Activated CD4-positive, alpha-beta T cell treated with anti-CD3 and anti-CD28 coated beads, Interleukin-2, amount 50 U/mL, for 48 hours (primary cell): ENCODE measurements at places on chromosomes 3 and 15.

- peak; percentile 59 for DNase-seq
Observed at GRCh38 chr15:33126559-33127290, 67.8 kb downstream of the FMN1 start.

DNA sequence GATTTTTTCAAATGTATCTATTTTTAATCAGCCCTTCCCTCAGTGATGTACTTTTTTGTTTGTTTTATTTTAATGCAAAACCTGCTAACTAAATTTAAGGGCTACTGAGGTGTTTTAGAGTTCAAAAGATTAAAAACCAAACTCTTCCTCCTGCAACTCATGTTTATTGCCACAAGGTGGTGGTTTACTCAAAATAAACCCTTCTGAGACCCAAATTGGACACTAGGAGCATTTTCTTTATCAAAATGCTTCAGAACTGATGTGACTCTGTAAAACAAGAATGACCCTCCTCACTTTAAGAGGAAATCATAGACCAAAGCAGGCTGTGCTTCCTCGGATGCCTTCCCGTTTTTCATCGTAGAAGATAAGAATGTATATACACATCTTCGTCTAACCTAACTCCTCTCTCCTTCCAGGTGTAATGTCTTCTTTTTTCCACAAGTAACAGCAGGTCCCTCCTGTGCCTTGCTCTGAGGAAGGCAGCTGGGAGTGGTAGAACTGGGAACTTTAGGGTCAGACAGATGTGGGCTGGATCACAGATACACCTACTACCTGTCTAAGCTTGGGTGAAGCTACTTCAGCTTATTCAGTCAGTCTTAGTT is 2.9 kb upstream of the NME9 start:
- DNase-seq = no peak

DNA sequence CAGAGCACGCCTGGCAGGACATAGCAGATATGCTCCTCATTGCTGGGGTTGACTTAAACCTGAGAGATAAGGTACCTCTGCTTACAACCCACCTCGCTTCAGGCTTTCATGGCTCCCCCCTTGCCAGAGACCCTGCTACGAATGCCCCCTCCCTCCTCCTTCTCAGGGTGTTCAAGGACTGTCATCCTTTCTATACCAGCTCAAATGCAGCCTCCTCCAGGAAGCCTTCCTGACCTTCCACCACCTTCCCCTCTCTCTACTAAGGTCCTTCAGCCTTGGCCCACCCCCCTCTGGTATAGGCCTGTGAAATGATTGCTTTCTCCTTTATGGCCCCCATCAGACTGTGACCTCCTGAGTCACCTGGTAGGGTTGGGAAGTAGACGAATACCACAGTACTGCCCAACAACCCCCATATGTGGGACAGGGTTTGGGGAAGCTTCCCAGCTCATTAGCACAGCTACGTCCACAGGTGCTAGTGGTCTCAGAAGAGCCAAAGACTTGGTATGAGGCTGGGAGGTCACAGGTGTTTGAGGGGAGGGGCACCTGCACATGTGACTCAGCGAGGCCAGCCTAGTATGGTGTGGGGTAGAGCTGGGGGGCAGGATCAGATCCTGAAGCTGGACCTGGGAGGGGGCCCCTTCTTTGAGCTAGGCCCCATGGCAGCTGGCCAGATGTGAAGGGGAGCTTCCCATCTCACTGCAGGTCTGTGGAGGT is 32.0 kb downstream of the ANKDD1A start:
- DNase-seq = no peak

GRCh38 chr3:57064572-57064971 is 4.1 kb downstream of the SPATA12 start:
- no peak for DNase-seq

DNA sequence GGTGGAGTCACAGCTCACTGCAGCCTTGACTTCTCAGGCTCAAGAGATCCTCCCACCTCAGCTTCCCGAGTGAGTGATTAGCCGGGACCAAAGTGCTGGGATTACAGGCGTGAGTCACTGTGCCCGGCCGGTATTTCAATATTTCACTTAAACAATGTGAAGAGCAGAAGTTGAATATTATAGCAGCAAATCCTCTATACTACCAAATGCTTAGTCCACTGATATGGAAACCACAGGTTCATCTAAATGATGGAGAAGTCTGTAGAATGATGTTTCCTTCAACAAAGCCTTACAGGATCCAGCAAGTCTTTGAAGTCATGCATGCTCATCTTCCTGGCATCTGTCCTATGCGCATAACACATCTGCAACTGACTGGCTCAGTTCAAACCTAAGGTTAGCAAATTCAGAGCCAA is 20.3 kb upstream of the UACA start:
- no peak for DNase-seq

- DNase-seq = no peak
Observed at GRCh38 chr15:47188758-47189507, 528.4 kb upstream of the SEMA6D start.

DNA sequence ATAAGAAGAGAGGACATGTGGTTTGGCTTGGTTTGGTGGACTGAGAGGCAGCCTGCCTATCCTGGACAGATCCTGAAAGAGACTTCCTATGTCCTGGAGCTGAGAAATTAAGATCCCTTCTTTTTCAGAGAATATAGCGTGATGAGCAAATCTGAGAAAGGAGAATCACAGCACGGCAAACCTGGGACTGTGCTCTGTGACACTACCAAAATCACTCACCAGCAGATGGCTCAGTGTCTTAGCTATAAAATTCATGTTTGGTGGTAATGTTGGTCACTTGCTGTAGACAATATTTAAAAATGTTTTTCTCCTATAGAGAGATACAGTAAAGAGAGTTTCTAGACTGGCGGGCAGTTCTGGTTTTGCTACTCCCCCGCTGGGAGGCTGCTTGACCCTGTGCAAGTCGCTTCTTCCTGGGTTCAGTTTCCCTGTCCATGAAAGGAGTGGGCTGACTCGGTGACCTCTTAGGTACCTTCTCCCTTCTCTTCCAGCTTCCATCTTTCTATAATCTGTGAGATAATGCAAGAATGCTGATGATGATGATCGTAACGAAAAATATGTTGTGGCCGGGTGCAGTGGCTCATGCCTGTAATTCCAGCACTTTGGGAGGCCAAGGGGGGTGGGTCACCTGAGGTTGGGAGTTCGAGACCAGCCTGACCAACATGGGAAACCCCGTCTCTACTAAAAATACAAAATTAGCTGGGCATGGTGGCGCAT is 7.6 kb upstream of the HES1 start:
- DNase-seq = no peak

DNA sequence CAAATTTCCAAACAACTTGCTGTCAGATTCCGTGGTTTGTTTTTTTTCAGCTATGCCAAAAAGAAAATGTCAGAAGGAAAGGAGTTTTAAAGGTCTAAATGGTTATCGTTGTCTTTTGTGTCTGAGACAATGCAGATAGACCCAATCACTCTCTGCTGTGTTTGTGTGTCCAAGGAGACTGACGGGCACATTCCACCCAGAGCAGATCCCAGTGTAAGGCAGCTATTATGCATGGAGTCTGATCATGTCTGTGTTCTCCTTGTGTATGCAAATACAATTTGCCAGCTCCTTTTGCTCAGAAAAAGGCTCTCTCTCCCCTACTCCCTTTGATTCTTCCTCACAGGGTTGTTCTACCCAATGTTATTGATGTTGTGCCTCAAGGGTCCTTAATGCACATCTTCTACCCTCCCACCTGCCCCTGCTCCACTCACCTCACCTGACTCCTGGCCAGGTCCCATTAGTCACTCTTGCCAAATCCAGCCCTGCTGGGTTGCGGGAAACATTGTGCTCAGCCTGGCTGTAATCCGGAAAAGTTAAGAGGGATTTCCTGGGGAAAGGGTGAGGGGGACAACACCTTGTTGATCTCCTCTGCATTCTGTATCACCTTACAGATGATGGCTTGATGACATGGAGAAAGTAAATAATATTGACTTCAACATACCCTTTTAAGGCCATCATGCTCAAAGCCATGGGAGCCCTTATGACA is 61.0 kb downstream of the OTOL1 start:
- no peak for DNase-seq

DNA sequence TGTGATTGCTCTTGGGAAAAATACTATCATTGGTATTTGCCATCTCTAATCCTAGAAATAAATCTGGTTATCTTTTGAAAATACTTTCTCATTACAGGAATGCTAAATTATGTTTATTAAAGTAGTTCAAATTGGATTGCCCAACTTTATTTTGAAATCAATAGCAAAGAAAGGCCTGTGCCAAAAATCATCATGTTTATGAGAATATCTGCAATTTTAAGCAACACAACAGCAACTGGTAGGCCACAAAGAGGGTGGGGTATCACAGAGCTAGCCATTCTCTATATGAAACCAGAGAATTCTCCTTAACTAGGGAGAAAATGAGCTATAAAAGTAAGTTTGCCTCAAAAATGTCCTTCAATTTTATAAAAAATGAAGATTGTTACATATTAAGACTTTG is 11.9 kb upstream of the TM4SF19 start:
- DNase-seq = no peak

DNA sequence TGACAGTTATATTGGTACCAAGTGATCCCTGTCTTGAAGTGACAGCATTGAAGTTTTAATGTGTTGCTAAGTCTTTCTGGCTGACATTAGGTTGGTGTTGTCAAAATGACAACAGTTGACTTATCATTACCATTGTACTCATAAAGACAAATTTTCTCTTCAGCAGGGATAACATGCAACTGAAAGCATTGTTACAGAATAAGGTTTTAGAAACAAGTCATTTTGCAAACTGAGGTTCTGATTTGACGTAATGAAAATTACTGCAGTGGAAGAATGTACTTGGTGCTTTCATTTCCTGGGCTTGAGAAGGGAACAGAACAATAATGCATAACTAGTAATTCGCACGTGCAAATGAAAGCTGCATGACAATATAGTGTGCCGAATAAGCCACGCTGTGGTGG is 75.1 kb downstream of the MOBP start:
- no peak for DNase-seq

- no peak for DNase-seq
Observed at GRCh38 chr3:52379610-52380009, 63.5 kb downstream of the DNAH1 start.

GRCh38 chr3:70358978-70359580 is 46.6 kb upstream of the MDFIC2 start:
- DNase-seq = no peak

DNA sequence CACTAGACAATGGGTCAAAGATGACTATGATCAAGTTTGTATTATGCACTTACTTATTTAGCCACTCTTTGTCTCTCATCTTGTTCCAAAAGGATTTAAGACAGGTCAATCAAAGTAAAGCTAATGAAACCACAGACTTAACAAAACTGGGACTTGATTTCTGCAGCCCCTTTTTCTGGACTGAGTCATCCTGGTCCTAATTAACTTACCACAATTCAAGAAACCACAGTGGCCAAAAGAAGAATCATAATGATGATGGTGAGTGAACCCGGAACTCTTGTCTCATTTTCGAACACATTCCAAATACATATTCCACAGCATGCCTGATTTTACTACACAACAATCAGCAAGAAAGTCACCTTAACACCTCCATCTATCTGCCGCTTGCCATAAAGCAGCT is 1333.0 kb downstream of the ROBO1 start:
- no peak for DNase-seq

DNA sequence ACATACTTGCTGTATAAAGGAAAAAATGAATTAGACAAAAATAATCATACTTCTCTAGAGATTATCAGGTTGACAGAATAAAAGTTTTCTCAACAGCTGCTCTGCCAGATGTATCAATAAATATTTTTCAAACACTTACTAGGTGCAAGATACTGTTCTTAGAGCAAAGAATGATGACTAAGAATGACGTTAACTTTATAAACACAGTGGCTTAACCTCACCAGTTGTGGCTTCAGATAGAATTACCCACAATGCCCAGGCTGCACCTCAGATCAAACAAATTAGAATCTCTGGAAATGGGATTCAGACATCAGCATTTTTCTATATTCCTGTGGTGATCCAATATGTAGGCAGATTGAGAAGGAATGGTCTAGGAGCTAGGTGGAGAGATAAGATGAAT is 422.4 kb upstream of the ATP11B start:
- no peak for DNase-seq

GRCh38 chr3:22555753-22556435 is 647.2 kb upstream of the UBE2E2 start:
- DNase-seq = no peak

- no peak for DNase-seq
Observed at GRCh38 chr3:28651159-28651558, 302.5 kb upstream of the AZI2 start.

DNA sequence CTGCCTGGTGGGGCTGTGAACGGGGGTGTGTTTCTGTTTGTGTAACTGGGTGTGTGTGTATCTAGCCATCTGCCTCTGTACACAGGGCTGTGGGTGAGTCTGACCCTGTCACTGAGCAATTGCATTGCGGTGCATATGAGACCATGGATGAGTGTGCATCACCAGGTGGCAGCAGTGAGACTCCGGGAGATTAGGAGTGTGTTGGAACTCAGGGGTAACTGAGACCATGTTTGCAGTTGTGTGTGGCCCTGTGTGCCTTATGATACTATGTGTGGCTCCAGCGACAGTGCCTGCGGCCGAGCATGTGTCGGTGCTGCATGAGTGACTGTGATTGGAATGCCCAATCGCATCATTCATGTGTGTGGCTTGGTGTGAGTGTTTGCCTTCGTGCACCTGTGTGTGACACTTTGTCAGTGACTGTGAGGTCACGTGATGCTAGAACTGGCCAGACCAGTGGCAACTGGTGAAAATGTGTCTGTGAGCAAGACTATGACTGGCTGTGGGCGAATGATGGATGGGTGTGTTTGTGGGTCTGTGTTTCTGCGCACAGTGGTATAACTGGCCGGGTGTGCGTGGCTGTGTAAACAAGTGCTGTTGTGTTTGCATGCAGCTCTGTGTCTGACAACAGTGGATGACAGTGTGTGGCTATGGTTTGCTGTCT is 14.0 kb downstream of the VILL start:
- DNase-seq = peak; percentile 67

DNA sequence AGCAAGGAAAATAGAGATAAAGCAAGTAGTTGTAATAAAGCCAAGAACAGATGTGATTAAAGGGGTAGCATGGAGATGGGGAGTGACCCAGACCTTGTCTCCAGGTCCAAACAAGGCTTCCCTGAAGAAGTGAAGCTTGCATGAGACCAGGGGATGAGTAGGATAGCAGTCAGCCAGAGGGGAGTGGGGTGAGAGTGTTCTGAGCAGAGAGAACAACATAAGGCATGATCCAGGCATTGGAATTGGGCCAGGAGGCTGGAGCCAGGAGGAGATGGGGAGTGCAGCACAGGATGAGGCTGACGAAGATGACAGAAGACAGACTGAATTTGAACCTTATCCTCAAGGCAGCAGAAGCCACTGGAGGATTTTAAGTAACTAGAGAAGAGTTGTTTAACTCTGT is 7.2 kb downstream of the TMOD2 start:
- DNase-seq = no peak
